Activated B cell treated with CpG ODN at 0.5 μM for 24 hours (primary cell): ENCODE measurements at places on chromosomes 1 and 21. TPM values are rescaled to one million over a fixed set of nuclear protein-coding genes. Genes with fewer than 3 reads are reported as not detected.

Gene FHAD1
- total RNA-seq = not detected in 2 replicates

Gene EFNA1
- total RNA-seq = 0.29 TPM in 1 of 2 replicates, not detected in the other

Gene C1orf87
- not detected in 2 replicates for total RNA-seq

Gene KDM1A
- 40.7 and 41.5 TPM in 2 replicates for total RNA-seq

Gene FCMR
- total RNA-seq = 134 and 146 TPM in 2 replicates

Gene GCSAML
- total RNA-seq = not detected in 2 replicates

Gene RYR2
- total RNA-seq = not detected in 2 replicates

DNA sequence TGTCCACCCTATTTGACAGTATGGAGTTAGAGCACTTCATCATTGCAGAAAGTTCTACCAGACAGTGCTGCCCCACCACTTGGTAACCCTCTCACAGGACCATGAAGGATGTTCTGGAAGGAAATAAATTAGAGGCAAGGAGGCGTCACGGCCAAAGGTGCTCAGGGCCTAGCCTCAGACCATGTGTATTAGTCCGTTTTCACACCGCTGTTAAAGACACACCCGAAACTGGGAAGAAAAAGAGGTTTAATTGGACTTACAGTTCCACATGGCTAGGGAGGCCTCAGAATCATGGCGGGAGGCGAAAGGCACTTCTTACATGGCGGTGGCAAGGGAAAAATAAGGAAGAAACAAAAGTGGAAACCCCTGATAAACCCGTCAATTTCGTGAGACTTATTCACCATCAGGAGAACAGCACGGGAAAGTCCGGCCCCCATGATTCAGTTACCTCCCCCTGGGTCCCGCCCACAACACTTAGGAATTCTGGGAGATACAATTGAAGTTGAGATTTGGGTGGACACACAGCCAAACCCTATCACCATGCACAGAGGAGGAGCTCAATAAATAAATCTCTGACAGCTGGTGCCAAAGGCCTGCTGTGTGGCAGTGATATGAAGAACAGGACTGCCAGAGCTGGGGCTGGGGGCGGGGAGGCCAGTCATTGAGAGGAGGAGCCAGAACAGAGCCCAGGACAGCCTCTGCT lies 75.8 kb downstream of the FHAD1 start:
- DNase-seq = no peak

DNA sequence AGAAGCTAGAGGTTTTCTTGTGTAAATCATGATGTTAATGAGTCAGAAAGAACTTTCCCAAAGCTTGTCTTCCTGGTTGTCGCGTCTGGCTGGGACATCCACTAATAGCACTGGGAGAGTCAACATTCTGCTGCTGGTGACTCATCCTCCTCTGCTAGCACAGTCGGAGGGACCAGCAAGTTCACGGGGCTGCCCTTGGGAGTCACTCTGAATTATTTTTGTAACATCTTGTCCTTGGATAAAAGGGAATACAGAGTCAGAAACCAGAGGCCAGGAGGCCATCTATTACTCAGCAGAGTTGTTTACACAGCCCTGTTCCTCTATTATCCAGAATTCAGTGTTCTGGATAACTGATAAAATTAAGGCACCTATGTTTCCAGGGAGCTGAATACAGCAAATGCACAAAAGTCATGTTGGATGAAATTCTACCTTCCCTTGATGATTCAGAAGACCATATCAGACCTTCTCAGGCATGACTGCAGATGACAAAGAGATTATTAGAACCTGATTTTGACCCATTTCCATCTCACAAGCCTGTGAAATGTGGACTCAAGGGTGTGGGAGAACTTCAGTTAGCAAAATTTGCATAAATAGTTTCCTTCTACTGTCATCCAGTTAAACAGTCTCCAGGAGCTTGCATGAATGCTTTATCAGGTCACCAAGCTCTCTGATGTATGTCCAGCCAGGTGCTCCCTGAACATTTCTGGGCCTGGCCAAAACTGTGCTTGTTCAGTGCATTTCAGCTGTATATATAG lies 68.1 kb downstream of the JAK1 start:
- no peak for DNase-seq

DNA sequence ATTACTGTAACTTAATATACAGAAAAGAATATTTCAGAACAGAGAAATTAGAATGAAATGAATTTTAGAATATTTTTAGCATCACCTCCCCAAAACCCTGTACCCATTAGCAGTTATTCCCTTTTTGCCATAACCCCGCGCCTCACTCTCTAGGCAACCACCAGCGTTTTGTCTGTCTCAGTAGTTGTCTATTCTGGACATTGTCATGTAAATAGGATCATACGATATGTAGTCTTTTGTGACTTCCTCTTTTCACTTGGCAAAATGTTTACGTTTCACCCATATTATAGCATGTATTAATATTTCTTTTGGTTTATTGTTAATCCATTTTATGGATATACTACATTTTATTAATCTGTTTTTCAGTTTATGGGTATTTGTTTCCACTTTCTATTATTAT lies 24.9 kb downstream of the SOAT1 start:
- no peak for DNase-seq

DNA sequence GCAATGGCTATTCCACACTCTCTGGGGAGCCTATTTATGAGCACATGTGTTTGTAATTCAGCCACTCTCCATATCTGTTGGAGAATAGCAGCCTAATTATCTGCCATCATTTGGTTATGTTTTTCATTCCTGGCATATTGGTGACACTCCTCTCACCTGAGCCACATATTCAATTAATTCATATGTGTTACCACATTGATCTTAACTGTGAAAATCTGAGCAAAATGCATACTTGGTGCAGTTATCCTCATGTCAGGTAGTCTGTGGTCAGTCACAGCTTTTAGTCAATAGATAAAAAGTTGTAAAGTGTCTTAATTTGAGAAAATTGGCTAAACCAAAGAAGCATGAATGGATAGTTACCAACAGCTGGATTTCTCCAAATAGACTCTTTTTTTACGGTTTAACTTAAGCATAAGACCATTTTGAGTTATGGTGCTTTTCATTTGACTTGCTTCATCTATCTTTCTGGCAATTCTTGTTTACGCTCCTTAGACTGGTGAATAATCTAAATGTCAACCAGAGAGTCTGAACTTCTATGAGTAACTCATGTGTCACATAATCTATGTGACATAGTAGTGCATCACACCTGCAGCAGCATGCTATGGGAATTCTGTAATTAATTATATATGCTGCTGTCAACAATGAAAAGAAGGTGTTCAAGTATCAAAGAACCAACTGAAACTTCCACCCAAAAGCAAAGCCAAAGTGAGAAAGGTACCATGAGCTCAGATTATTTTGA lies 187.7 kb upstream of the SGIP1 start:
- no peak for DNase-seq

- no peak for DNase-seq
Measured at GRCh38 chr1:59346429-59346828, 49.5 kb downstream of the FGGY start.

- DNase-seq = peak; percentile 34
Measured at GRCh38 chr1:7942214-7942921, 1.7 kb upstream of the TNFRSF9 start.

DNA sequence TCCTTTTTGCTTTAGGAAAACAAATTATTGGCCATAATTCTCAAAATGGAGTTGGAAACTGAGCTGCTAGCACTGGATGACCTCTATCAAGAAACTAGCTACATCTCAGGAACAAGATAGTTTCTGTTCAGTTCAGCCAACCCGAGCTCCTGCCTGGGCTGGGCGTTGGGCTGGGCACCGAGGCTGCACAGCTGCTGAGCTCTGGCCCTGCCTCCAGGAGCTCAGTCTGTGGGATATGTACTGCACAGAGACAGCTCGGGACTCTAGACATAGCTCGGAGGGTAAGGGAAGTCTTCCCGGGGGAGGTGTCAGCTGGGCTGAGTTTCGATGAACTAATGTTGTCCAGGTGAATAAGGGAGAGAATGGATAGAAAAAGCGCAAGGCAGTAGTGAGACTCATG lies 24.5 kb upstream of the SLC1A7 start:
- DNase-seq = no peak

DNA sequence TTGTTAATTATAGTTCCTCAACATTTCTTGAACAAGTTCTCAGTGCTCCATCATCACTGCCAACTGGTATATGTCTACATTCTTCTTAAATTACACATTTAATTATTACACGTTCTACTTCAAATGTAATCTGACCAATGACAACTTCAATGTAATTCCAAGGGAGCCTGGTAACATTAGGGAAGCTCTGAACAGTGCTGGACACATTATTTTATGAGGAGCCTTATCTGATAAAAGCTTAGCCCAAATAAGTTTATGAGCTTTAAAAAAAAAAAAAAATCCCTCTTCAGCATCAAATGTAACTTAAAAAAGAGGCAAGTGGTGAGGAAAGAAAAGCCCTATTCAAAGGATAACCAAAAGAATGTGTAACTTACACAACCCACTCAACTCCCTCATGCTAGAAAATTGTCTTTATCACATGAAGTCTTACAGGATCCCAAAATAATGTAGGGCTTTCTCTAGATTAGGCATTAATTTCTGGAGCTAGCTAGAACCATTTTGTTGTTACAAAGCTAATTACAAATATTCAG lies 35.2 kb upstream of the ABCA4 start:
- no peak for DNase-seq

GRCh38 chr1:17123196-17124045 lies 4.2 kb upstream of the PADI2 start:
- no peak for DNase-seq

DNA sequence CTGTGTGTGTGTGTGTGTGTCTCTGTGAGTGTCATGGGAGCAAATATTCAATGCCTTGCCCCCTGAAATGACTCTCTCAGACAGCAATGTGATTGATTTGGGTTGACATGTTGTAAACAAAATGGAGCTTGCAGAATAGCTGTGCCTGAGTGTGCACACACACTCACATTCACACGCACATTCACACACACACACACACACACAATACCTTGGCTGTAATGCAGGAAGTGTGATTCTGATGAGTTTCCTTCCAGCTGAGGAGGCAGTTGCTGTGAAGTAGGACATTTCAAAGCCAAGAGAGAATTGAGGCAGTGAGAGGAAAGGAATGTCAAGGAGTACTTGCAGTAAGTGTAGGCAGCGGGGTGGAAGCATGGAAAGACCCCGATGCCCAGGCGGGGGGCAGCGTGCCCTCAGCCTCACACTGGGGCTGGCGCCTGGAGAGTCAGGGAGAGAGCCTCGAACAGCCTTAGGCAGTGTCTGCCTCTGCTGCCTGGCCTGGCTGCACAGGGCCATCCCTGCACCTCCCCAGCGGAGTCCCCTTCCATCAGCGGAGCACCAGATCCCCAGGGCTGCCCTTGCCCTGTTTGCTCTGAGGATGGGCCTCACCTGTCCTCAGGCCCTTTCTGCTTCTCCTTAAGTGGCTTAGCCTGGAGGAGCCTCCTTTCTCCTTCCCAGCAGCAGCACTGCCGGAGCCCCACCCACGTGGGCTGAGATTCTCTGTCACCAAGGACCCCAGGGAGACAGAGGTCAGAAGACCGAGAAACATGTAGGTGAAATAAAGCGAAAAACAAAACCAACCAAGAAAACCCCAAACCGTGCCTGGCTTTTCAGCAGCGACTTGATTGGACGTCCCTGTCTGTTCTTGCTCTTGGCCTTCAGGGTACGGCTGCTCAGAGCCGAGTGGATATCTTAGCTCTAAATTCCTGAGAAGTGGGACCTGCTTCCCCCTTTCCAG lies 9.2 kb downstream of the VASH2 start:
- DNase-seq = no peak
